ENCODE measurements at places on chromosomes 13 and 19. TPM values are rescaled to one million over a fixed set of nuclear protein-coding genes. Genes with fewer than 3 reads are reported as not detected.

- H3K4me1 ChIP-seq: no peaks in the 10 kb centered on the region
- no peaks in the 10 kb centered on the region for H3K36me3 ChIP-seq
- H3K27ac ChIP-seq: no peak overlapping the region
- no peak overlapping the region for H3K4me3 ChIP-seq
- no peaks in the 10 kb centered on the region for H3K27me3 ChIP-seq
- DNase-seq: no peak
Observed at GRCh38 chr19:48674216-48674809, 1.5 kb upstream of the NTN5 start.

GRCh38 chr19:34359954-34360315 is 5.1 kb upstream of the GPI start:
- peak overlapping the region; percentile 59 for H3K4me3 ChIP-seq
- no peaks in the 10 kb centered on the region for H3K27me3 ChIP-seq
- DNase-seq: no peak
- peaks cover 17% of the 10 kb centered on the region for H3K4me1 ChIP-seq

DNA sequence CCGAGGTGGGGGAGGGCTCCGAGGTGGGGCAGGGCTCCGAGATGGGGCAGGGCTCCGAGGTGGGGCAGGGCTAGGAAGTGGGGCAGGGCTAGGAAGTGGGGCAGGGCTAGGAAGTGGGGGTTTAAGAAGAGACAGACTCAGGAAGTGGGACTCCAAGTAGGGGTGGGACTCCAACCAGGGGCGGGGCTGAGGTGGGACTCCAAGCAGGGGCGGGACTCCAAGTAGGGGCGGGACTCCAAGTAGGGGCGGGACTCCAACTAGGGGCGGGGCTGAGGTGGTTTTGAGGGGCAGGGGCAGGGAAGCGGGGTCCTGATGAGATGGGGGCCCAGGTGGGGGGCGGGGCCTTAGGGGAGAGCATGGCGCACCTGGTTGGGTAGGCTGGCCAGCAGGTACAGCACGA is 13.6 kb downstream of the CFD start:
- H3K27me3 ChIP-seq: no peaks in the 10 kb centered on the region
- H3K4me1 ChIP-seq: peaks cover 12% of the 10 kb centered on the region
- H3K36me3 ChIP-seq: no peaks in the 10 kb centered on the region
- H3K4me3 ChIP-seq: no peak overlapping the region

- peaks cover 23% of the 10 kb centered on the region for H3K4me1 ChIP-seq
- no peaks in the 10 kb centered on the region for H3K27me3 ChIP-seq
- H3K36me3 ChIP-seq: no peaks in the 10 kb centered on the region
- peak; percentile 93 for DNase-seq
Observed at GRCh38 chr19:42455621-42456081, 12.9 kb upstream of the CXCL17 start.

- H3K36me3 ChIP-seq: no peaks in the 10 kb centered on the region
- no peaks in the 10 kb centered on the region for H3K27me3 ChIP-seq
- H3K27ac ChIP-seq: no peak overlapping the region
- no peaks in the 10 kb centered on the region for H3K4me1 ChIP-seq
- no peak overlapping the region for H3K4me3 ChIP-seq
Observed at GRCh38 chr13:36717966-36718545, 44.2 kb downstream of the SERTM1 start.

- peak; percentile 31 for DNase-seq
- peaks cover 31% of the 10 kb centered on the region for H3K36me3 ChIP-seq
- H3K4me1 ChIP-seq: peaks cover 19% of the 10 kb centered on the region
- no peaks in the 10 kb centered on the region for H3K27me3 ChIP-seq
Observed at GRCh38 chr19:49687566-49688316, 1.7 kb upstream of the ADM5 start.

GRCh38 chr13:81051873-81052272 is 710.9 kb upstream of the SPRY2 start:
- H3K36me3 ChIP-seq: no peaks in the 10 kb centered on the region
- H3K4me1 ChIP-seq: no peaks in the 10 kb centered on the region
- no peak overlapping the region for H3K27ac ChIP-seq

- no peaks in the 10 kb centered on the region for H3K36me3 ChIP-seq
- H3K27ac ChIP-seq: no peak overlapping the region
- DNase-seq: no peak
- peaks cover 26% of the 10 kb centered on the region for H3K4me1 ChIP-seq
- no peak overlapping the region for H3K4me3 ChIP-seq
Observed at GRCh38 chr13:73401769-73402168, 343.0 kb downstream of the KLF5 start.

DNA sequence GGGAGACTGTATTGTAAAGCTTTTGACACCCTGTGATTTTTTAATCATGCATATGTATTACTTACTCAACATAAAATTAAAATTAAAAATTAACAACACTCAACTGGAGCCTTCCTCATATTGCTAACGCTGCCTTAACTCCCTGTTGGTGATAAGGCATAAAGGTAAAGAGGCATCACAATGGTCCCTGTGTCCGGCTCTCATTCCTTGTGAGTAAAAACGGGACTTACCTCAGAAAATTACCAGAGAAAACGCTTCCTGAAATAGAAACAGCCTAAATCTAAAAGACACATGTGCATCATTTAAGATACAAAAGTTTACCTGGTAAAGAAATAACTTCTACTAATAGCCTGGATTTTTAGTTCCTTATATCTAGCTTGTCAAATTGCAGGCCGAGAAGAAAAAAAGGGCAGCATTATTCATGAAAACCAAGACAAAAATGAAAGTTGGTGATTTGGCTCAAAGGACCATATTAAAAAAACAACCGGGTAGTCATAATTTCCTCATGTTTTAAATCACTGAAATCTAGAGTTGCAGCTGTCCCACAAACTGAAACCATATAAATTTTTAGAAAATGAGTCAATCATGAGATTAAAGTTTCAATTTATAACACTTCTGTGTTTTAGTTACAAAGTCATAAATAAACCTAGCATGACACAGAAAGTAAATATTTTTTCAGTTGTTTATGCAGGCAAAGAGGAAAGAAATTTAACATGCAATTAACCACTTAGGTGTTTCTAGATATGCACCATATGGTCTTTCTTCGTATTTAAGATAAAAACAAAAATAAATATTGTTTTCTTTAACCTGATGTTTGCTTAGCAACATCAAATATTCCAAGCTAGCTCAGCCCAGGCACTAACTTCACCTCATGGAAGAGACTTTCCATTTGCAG is 94.7 kb downstream of the MIPEP start:
- peak; percentile 79 for DNase-seq
- peaks cover 36% of the 10 kb centered on the region for H3K4me1 ChIP-seq
- peaks cover 5% of the 10 kb centered on the region for H3K36me3 ChIP-seq

DNA sequence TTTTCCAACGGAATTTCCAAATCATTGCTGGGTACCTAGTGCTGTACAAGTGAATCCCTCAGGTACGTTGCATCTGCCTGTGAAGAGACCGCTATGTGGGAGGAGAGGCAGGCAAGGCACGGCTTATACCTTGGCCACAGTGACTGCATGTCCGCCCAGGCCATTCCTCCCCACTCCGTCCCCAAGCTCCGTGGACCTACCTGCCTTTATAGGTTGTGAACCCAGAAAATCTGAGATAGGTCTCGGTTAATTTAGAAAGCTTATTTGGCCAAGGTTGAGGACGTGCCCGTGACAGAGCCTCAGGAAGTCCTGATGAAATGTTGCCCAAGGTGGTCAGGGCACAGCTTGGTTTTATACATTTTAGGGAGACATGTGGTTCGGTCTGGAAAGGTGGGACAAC is 218.5 kb upstream of the TSHZ3 start:
- DNase-seq: no peak
- H3K4me1 ChIP-seq: no peaks in the 10 kb centered on the region
- H3K27ac ChIP-seq: no peak overlapping the region
- H3K36me3 ChIP-seq: no peaks in the 10 kb centered on the region

DNA sequence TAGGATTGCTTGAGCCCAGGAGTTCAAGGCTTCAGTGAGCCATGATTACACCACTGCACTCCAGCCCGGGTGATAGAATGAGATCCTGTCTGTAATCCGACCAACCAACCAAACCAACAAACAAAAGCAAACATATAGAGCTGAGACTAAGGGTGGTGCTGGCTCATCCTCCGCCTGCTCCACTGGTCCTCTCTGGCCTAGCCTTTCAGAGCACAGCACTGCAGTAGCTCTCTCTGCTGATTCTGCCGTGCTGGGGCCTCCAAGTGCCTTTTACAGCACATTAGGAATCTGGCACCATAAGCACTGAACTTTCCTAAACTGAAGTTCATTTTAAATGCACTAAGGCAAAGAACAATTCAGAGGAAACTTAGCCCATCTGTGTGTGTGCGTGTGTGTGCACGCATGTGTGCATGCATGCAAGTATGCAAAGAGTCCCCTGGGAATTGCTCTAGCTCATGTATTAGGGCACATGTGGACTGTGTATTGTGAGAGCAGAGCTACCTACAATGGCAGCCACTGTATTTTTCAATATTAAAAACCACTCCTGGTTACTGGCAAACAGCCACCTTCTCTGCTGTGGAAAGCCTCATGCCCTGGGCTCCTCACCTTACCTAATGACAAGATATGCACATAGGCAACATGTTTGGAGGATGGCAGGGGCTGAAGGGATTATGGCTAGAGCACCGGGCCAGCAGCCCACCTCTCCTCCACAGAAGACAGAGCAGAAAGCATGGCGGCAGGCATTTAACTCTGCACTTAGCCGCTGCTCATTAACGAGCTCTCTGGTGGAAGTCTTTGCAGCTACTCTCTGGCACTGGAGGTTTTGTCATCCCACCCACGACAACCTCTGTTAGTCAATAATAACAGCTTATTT is 223.1 kb upstream of the TSHZ3 start:
- no peaks in the 10 kb centered on the region for H3K36me3 ChIP-seq
- H3K27me3 ChIP-seq: peaks cover 10% of the 10 kb centered on the region
- no peak overlapping the region for H3K27ac ChIP-seq
- H3K4me3 ChIP-seq: no peak overlapping the region

DNA sequence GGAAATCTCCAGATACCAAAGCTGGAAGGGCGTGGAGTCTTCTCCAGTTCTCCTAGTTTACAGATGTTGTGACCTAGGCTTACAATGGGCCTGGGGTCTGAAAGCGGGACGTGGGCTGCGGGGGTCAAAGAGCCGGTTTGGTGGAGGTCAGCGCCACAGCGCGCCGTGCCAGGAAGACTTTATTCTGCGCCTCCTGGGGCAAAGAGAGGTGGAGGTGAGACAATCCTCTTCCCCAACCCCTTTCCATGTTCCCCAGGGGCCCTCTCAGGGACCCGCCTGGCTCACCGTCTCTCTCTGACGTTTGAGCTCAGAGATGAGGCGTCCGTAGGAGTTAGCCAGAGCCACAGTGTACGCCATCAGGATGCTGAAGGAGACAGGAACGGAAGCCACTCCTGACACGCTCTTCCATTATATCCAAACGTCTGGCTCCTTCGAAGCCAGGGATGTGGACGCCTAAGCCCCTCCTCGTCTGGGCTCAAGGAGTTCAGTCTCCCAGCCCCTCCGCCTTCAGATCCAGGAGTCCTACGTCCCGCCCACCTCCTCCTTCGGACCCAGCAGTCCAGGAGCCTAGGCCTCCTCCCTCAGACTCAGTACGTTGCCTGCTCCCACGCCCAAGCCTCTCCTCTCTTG is 776 bp upstream of the LENG1 start:
- H3K27ac ChIP-seq: peak overlapping the region; percentile 36
- H3K4me1 ChIP-seq: peaks cover 38% of the 10 kb centered on the region
- DNase-seq: peak; percentile 43
- peak overlapping the region; percentile 71 for H3K4me3 ChIP-seq

DNA sequence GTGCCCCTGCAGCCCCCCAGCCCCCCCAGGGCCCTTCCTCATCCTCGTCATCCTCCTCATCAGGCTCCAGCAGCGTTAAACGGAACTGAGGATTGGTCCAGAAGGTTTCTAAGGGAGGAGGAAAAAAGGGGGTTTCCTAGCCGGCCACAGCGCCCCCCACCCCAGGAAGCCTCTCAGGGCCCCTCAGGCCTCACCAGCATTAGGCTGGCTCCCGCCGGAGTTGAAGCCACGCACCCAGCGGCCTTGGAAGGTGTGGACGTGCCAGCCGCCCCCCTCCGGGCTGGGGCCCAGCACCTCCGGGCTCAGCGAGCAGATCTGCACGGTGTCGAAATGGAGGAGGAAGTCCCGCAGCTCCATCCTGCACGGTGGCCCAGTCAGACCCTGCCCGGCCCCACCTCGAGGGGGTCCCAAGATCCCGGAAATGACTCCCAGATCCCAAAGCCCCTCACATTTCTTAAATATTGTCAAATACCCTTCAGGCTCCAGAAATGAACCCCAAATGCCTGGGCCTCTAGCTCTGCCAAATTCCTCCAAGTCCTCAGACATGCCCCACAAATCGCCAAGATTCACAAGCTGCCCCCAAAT is 6.9 kb downstream of the CAPN12 start:
- no peak for DNase-seq
- peaks cover 16% of the 10 kb centered on the region for H3K4me1 ChIP-seq
- no peak overlapping the region for H3K4me3 ChIP-seq

- H3K36me3 ChIP-seq: no peaks in the 10 kb centered on the region
- H3K4me3 ChIP-seq: no peak overlapping the region
- H3K27ac ChIP-seq: no peak overlapping the region
- no peak for DNase-seq
- H3K27me3 ChIP-seq: peaks cover 36% of the 10 kb centered on the region
Observed at GRCh38 chr19:54521022-54521859, 18.6 kb downstream of the LAIR2 start.

Gene CYP4F12
- total RNA-seq: not detected

Gene PTGIR
- not detected for total RNA-seq

Gene OR7C1
- total RNA-seq: not detected

Gene IL11
- 10.7 TPM for total RNA-seq

Gene UBL5
- 599 TPM for total RNA-seq

Gene FPR3
- 0.17 TPM for total RNA-seq

Gene KLF5
- 53.7 TPM for total RNA-seq

All from PC-3 (cell line).